ENCODE measurements at places on chromosomes 6 and 20.

- no peak for DNase-seq
These were observed 7.1 kb downstream of the CCND3 start for GRCh38 chr6:41934278-41935192.

DNA sequence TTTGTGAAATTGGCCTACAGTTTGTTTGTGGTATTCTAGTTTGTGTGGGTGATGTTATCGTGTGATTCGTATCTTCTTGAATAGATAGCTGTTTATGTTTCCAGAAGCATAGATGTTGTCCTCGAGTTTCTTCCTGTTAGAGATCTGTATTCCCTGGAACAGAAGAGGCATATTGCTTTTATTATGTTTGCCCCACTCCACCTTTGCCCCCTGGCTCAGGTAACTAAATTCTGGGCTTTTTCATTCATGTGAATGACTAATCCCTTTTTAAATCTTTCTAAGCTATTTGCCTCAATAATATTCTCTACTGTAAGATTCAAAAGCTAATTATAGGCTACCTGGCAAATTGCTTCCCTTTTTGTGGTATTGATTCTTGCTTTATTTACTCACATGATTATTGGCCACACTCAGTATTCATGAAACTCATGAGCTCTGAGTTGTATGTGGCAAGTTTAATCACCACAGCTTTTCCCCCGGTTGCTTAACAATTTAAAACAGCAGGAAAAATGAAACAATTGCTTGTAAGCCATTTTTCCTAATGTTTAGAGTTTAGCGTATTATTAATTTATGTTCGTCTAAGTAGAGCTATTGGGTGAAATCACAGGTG, 12.6 kb downstream of the RNF217 start:
- no peak for DNase-seq

- DNase-seq: no peak
These were observed 1.3 kb downstream of the C20orf202 start for GRCh38 chr20:1204576-1204975.

GRCh38 chr20:63176034-63176426, 39.9 kb downstream of the YTHDF1 start:
- DNase-seq: no peak

DNA sequence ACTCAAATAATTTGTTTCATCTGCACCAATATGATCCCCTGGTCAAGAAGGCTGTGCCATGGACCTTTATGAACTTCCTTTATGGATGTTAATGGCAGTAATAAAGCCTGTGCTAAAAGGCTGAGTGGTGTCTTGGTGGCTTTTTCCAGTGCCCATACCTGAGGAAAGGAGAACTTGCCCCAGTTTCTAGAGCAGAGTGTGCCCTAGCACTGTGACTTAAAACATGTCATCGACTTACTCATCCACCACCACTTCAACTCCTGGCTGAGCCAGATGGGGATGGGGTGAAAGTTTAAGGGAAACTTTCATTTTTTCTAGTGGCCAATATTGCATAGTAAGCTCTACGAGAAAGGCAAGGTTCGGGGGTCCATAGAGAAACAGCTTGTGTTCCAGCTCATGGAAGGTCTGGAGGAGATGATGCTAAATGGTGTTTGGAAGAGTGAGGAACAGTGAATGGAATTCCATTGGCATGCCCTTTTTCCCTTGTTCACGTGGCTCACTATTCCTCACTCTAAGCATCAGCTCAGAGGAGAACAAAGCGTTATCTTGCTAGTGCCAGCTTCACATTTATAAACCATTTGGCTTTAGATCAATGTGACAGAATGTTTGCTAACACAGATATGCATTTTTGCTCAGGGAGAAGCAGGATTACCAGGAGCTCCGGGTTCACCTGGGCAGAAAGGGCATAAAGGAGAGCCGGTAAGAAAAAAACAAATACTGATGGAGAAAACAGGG, 71.2 kb downstream of the COL19A1 start:
- no peak for DNase-seq

DNA sequence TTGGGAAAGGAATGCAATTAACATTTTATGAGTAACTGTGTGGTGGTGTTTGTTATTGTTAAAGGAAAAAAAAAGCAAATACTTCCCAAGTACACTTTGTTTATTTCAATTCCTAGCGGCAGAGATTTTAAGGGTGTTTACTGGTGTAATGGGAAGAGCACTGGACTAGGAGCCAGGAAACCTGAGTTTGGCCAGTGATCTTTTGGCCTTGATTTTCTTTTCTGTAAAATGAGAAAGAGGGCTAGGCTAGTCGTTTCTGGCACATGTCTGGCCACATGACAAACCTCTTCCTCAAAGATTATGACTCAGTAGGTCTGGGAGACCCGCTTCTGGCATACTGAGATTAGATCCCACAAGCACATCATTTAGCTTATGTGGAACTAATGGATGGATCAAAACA, 428.1 kb upstream of the NOX3 start:
- DNase-seq: no peak

GRCh38 chr20:62080249-62080990, 14.7 kb upstream of the TAF4 start:
- DNase-seq: no peak
